Stimulated activated CD4-positive, alpha-beta T cell treated with anti-CD3 and anti-CD28 coated beads, Interleukin-15, amount 100 ng/mL, for 1 hour (primary cell): ENCODE measurements at places on chromosomes 1 and 21.

- DNase-seq = no peak
Measured at GRCh38 chr1:244869364-244869827, 5.1 kb upstream of the HNRNPU start.

- DNase-seq = no peak
Measured at GRCh38 chr1:29801003-29801402, 564.7 kb downstream of the PTPRU start.

DNA sequence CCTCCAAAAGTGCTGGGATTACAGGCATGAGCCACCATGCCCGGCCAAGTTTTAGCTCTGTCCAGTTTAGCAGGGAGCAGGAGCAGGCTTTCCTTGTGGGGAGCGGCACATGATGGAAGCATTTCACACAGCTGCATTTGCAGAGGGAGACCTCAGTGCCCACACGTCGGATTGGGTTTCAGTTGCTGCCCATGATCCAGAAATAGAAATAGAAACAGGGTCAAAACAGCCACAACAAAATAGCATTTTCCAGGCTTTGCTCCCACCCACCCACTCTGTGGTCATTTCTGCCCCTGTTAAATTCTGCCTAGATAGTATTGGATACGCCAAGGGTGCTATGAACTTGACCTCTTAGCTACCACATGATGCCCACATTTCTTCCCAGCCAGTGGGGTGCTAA, 128.4 kb downstream of the CNIH3 start:
- DNase-seq = no peak

DNA sequence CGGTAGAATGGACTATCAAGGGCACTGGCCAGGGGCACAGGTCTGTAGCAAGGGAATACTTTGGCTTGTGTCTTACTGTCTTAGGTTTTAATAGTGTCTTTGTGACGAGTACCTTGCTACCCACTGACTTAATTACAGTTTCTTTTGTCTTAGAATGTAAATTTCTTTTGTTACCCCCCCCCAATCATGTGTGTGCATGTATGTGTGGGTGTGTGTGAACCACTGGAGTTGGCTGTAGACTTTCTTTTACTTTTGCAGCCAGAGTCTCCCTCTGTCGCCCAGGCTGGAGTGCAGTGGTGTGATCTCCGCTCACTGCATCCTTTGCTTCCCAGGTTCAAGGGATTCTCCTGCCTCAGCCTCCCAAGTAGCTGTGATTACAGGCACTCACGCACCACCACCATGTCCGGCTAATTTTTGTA, 61.8 kb upstream of the CLDN14 start:
- DNase-seq = no peak

- peak; percentile 2 for DNase-seq
Measured at GRCh38 chr1:221961532-221962292, 219.8 kb upstream of the DUSP10 start.

GRCh38 chr1:229114315-229114714, 156.6 kb upstream of the RAB4A start:
- DNase-seq = no peak

DNA sequence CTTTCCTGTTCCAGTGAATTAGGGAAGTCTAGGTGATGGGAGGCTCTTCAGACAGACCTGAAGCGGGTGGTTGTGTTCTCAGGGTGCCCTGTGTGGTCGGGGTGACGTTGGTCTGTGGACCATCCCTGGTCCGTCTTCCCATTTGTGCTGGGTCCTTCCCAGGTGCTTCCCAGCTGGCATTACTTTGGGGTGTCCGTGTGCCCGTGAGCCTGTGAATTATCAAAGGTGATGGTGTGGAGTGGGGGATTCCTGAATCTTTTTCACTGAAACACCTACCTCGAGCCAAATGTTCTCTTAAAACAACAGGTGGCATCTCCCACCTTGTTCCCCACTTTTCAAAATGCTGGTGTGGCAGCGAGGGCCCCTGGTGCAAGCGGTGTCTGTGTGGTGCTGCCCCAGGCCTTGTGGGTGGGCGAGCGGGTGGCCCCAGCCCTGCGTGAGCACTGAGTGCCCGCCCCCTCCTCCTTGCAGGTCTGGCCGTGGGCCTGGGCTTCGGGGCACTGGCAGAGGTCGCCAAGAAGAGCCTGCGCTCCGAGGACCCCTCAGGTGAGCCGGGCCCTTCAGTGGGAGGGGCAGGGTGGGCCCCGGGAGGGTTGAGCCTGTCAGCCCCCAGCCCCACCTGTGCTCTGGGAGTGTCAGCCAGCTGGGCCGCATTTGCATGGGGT, 37.0 kb downstream of the COQ8A start:
- DNase-seq = no peak
